Stomach (tissue), 19 donors: ENCODE measurements at places on chromosomes 12 and 14.
A peak's percentile ranks its signal among the peaks of the same experiment; 100 is the strongest.

GRCh38 chr14:77707355-77707723 is 484 bp downstream of the ALKBH1 start:
- DNase-seq = peak; percentile 60

DNA sequence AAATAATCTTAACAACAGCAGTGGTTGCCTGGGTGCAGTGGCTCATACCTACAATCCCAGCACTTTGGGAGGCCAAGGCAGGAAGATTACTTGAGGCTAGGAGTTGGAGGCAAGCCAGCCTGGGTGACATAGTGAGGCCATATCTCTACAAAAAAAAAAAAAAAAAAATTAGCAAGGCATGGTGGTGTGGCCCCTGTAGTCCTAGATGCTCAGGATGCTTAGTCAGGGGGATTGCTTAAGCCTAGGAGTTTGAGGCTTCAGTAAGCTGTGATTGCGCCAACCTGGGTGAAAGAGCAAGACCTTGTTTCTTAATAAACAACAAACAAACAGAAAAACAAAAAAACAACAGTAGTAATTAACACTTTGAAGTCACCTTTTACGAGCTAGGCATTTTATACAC is 642 bp upstream of the ACSM4 start:
- no peak for DNase-seq

DNA sequence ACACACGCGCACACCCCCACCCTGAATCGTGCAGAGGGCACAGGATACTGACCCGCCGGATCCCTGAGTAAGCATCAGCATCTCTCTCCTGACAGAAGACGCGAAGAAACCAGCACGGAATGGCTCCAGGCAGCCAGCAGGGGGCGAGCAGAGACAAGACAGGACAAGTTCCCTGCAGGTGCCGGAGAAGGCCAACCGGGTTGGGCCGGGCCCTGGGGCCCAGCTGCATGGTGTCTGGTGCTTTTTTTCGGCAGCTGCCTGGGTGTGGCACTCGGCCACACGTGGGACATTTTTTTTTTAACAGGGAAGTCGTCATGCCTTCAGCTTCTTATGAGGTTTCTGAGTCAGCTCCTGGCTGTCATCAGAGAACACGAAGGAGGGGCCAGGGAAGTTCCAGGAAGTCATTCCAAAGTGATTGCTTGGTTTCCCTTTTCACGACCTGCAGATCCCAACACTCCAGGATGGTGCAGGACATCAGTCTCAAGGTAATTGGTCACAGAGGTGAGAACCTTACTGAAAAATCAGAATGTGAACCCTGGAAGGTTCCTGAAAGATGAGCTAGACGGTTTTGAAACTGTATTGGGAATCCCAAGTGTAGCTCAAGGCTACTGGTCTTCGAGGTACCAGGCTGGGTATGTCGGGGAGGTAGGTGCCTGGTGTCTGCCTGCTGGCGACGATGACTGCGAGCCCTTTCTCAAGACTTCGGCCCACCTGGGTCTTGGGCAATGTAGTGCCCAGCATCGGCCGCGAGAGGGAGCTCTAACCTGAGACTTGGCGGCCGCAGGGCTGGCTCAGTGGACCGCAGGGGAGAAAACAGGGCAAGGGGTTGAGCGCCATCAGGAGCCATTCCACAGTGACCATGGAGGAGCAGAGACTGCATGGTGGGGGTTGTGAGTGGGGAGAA is 190.8 kb upstream of the PRMT8 start:
- peak; percentile 94 for DNase-seq

GRCh38 chr14:23127861-23128260 is 8.8 kb upstream of the CEBPE start:
- no peak for DNase-seq

DNA sequence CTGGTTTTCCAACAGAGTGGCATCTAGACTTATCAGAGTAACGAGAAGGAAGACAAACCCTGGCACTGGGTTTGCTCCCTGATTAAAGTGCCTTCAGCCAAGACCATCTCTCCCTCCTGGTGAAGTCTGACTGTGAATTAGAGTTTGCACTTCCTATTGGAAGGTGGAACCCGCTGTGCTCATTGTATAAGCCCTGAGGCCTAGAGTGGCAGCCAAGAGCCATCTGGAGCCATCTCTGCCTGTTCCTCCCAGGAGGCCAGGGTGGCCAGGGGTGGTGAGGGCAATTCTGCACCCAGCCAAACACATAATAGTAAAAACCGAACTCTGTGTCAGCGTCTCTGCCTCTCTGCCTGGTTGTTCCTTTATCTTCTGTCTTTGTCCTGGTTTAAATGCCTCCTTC is 25.0 kb downstream of the MFAP5 start:
- DNase-seq = no peak

DNA sequence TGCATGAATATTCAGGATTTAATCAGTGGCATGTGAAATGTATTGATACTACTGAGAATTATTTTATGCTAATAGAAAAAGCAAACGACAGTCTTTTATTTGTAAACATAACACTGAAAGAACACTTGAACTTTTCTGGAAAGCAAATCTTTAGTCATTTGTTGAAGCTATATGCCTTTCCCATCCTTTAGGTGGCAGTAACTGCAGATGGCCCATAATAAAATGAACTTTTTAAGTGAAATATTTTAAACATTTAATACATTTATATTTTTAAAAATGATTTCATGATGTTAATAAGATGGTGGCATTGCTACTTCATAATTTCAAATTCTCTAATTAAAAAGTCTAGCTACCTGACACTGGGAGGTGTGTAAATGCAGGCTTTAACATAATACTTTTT is 13.9 kb upstream of the KRR1 start:
- no peak for DNase-seq

DNA sequence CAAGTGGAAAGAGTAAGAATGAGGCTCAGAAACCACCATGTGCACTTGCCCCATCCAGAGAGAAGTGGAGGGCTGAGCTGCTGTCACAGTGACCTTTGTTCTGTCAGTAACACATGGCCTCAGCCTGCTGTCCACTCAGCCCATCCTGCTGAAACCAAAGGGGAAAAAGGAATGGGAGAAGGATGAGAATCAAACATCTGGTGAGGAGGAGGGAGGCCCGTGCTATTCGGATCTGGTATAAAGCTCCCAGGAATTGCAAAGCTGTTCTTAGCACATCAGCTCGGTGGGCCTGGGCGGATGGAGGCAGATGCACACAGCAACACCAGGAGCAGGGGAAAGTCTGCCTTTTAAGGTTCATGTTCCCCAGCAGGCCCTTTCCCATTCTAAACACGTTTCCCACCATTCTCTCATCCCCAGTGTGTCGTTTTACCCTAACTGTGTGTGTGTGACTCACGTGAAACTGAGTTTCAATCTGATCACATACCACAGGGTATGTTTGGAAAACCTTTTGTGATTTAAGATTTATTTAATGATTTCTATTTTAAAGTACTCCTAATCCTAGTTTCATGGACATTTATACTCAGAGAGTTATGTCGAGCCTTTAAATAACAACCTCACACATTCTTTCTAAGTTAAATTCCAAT is 36.8 kb downstream of the RTRAF start:
- no peak for DNase-seq

DNA sequence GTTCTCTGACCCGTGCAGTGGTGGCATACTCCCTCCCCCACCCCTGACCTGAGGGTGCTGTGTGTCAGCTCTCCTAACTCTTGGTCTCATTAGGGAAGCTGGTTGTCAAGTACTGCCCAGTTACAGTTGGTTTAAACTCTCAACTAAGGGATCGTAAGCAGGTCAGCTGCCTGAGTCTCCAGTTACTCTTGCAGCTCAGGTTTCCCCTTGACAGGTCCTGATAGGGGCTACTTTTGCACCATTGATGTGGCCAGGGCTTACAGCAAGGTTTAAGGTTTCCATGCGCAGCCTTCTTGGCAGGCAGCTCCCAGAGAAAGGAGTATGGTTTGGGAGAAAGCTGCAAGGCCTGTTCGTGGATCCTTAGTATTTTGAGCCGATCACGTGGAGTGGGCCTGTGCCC is 74.5 kb downstream of the ETV6 start:
- no peak for DNase-seq
